ENCODE measurements at places on chromosomes 7 and 10. TPM values are rescaled to one million over a fixed set of nuclear protein-coding genes. Genes with fewer than 3 reads are reported as not detected.

DNA sequence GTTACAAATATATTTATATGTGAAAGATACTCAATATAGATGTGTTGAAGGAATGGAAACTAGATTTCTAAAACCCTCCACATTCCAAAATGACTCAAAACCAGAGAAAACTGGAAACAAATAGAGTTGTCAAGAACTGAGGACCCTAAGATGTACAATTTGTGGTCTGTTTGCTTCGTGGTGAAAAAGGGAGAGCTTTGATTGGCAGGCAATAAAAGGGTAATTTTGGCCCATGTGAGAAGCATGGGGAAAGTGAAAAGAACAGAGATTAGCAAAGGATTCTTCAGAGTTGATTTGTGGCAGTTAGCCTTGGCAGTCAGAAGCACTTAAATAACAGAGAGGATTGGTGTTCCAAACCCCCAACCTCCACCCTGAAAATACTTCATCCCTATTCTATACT, 37.1 kb upstream of the DKK1 start:
- no peak for DNase-seq
- H3K36me3 ChIP-seq: peaks cover 12% of the 10 kb centered on the region
- H3K4me1 ChIP-seq: no peaks in the 10 kb centered on the region
- H3K4me3 ChIP-seq: no peak overlapping the region

NRP1 gene
- 3.0 TPM for total RNA-seq

LIPM gene
- not detected for total RNA-seq

GRCh38 chr7:74455928-74456327, 2.2 kb downstream of the GTF2IRD1 start:
- H3K4me3 ChIP-seq: no peak overlapping the region
- no peaks in the 10 kb centered on the region for H3K36me3 ChIP-seq
- peaks cover 13% of the 10 kb centered on the region for H3K4me1 ChIP-seq
- no peak for DNase-seq
- no peaks in the 10 kb centered on the region for H3K27me3 ChIP-seq

GRCh38 chr7:76076995-76077394, 29.1 kb downstream of the MDH2 start:
- H3K4me1 ChIP-seq: no peaks in the 10 kb centered on the region
- H3K27ac ChIP-seq: no peak overlapping the region
- H3K27me3 ChIP-seq: no peaks in the 10 kb centered on the region
- no peak overlapping the region for H3K4me3 ChIP-seq
- no peaks in the 10 kb centered on the region for H3K36me3 ChIP-seq
